Stimulated activated CD4-positive, alpha-beta T cell treated with anti-CD3 and anti-CD28 coated beads, Interleukin-4, amount 100 ng/mL, for 1 hour (primary cell): ENCODE measurements at places on chromosomes 5 and 9.

DNA sequence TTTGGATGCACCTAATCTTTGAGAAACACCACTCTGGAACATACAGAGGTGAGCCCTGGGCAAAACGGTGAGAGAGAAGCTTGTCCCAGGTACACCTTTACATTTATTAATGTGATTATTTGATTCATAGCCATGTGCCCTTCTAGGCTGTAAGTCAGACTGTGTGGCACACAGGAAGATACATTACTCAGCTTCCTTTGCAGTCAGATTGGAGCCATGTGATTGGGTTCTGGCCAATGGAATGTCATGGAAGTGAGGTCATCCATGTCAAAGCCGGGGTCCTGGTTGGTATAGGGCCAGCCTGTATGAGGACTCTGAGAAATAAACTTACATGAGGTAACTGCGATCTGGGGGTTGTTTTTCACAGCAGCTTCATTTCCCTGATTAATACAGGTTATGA, 106.8 kb upstream of the CD180 start:
- no peak for DNase-seq

DNA sequence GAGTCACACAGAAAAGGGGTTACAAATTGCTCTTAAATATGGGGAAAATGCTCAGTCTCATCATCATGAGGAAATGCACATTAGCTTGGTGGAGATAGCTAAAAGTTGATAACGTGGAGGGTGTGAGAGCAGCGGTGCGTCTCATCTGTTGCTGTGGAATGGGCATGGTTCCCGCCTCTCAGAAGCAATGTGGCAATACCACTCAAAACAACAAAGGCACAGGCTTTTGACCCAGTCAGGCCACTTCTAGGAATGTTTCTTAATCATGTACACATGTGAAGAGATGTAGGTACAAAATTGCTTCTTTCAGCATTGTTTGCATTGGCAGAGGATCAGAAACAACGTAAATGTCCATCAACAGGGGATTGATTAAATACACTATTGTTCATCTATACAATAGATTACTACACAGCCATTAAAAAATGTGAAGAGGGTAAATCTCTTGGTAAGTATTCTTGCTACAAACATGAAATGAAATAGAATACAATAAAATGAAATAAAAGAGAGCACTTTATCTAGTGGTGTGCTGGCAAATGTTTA, 212.6 kb upstream of the MSX2 start:
- no peak for DNase-seq

DNA sequence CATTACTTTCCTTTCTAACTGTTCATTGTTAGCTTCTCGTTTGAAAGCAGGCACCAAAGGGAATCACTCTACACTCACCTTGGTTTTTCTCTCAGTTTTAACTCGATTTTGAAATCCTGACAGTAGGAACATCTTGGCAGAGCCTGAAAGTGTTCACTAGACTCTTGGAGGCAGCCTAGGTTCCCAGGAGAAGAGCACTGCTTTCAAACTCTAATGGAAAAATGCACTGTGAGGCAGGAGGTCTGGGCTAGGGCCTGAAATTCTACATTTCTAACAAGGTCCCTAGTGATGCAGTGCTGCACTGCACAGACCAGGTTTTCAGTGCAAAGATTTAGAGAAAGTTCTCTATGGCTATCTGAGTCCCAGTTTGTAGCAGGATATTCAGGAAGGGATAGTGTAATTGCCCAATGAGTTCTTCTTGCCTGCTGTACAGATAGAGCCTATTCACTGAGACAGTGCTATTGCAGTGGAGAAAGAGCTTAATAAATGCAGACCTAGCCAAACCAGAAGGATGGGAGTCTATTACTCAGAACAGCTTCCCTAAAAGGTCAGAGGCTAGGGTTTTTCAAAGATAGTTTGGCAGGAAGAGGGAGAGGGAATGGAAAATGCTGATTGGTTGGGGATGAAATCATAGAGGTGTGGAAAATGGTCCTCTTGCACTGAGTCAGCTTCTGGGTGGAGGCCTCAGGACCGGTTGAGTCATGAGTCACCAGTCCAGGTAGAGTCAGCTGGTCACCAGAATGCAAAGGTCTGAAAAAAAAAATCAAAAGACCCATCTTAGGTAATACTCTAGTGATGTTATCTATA, 153.9 kb downstream of the GPBP1 start:
- DNase-seq, result no peak

GRCh38 chr5:179759581-179760551, 27.2 kb downstream of the MAML1 start:
- DNase-seq, result peak; percentile 21

DNA sequence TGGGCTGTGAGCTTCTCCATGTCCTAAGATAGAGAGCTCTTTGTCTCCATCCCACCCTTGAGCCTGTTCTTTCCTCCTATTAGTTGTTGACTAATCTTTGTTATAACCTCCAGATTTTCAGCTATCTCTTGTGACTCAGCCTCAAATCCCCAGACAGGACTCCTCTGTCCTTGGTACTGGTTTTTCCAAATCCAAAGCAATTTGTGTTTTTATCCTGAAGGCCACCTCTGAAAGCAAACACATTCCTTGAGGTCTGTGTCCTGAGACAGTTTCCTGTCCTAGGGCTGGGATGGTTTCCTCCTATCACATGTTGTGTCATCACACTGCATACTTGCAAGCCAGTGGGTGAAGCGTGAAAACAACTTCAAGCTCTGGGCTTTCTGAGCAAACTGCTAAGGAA, 8.5 kb downstream of the TNC start:
- no peak for DNase-seq
